IMR-90 (cell line): ENCODE measurements at places on chromosomes 6 and 20.

DNA sequence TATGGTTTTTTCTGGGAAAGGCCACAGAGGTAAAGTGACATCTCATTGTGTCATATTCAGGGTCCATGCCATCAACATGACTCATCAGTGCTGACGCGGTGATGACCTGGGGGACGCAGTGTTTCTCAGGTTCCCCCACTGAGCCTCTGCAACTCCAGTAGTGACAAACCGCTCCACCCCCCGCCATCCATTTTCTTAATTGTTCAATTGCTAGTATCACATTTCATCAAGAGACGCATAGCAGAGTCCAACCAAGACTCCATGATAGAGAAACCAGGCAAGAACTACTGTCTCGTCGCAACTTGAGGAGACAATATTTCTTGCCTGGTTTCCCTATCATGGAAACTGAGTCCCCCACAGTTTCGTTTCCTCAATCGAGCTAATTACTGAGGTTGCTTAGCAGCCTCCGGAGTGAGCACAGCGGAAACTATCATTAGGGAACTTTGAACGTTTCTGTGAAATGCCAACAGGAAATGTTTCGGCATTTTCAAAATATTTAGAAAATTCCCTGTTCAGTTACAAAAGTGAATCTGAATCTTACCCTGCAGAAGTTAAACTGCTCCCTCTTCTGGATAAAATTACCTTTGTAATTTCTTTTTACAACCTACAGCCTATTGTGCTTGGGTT is 12.2 kb upstream of the SERPINB1 start:
- peak overlapping the region; percentile 97 for H3K27ac ChIP-seq
- no peaks in the 10 kb centered on the region for H3K36me3 ChIP-seq
- DNase-seq = peak; percentile 89
- peaks cover 35% of the 10 kb centered on the region for H3K4me1 ChIP-seq
- H3K27me3 ChIP-seq = no peaks in the 10 kb centered on the region

DNA sequence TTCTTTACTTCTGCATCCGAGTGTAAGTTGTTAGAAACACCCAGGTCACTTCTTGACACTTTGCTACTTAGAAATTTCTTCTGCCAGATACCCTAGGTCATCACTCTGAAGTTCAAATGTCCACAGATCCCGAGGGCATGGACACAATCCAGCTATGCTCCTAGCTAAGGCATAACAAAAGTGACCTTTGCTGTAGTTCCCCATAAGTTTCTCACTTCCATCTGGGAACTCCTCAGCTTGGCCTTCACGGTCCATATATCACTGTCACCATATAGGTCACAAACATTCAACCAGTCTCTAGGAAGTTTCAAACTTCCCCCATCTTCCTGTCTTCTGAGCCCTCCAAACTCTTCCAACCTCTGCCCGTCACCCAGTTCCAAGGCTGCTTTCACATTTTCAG is 65.3 kb downstream of the IRF4 start:
- H3K27me3 ChIP-seq = peaks cover 8% of the 10 kb centered on the region
- H3K36me3 ChIP-seq = no peaks in the 10 kb centered on the region
- H3K27ac ChIP-seq = no peak overlapping the region
- H3K4me3 ChIP-seq = no peak overlapping the region

DNA sequence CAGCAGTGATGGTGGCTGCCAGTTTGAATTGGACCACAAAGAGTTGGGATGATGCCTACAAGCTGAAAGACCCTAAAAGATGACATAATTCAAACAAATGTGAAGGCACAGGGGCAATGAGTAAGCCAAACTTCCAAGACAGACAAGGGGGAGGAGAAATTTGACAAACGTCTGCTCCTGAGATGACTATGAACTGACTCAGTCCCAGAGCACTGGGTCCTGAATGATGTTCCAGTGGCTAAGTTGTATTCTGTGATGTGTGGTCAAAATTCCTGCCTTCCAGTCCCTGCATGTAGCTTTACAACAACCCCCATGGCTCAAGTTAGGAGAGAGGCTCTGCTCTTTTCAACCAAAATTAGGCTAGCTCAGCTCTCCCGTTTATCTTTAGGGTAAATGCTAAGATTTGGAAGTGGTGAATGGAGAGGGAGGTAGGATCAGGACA is 86.1 kb upstream of the SIRPA start:
- DNase-seq = peak; percentile 92
- H3K36me3 ChIP-seq = no peaks in the 10 kb centered on the region
- H3K4me3 ChIP-seq = no peak overlapping the region

GRCh38 chr20:4791121-4791520 is 69.4 kb downstream of the PRND start:
- H3K4me1 ChIP-seq = peaks cover 2% of the 10 kb centered on the region; the same call in 1 of the 2 replicates
- no peak for DNase-seq
- H3K36me3 ChIP-seq = peaks cover 30% of the 10 kb centered on the region
- H3K27me3 ChIP-seq = no peaks in the 10 kb centered on the region
- no peak overlapping the region for H3K27ac ChIP-seq

DNA sequence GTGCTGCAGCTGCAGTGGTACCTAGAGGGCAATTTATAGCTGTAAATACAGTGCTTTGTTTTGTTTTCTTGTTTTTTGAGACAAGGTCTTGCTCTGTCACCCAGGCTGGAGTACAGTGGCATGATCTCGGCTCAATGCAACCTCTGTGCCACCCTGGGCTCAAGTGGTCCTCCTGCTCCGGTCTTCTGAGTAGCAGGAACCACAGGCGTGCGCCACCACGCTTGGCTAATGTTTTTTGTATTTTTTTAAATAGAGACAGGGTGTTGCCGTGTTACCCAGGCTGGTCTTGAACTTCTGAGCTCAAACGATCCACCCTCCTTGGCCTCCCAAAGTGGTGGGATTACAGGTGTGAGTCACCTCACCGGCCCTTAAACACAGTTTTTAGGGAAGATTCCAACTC is 26.8 kb downstream of the CHRNA4 start:
- no peak overlapping the region for H3K27ac ChIP-seq
- no peaks in the 10 kb centered on the region for H3K36me3 ChIP-seq
- DNase-seq = no peak
- peaks cover 16% of the 10 kb centered on the region for H3K27me3 ChIP-seq
- no peaks in the 10 kb centered on the region for H3K4me1 ChIP-seq
- no peak overlapping the region for H3K4me3 ChIP-seq

- no peaks in the 10 kb centered on the region for H3K4me1 ChIP-seq
- DNase-seq = no peak
- H3K27me3 ChIP-seq = no peaks in the 10 kb centered on the region
Measured at GRCh38 chr6:123619156-123619555, 17.6 kb downstream of the TRDN start.
